Daoy (cell line): ENCODE measurements at places on chromosomes 16 and 17. TPM values are rescaled to one million over a fixed set of nuclear protein-coding genes. Genes with fewer than 3 reads are reported as not detected.

DNA sequence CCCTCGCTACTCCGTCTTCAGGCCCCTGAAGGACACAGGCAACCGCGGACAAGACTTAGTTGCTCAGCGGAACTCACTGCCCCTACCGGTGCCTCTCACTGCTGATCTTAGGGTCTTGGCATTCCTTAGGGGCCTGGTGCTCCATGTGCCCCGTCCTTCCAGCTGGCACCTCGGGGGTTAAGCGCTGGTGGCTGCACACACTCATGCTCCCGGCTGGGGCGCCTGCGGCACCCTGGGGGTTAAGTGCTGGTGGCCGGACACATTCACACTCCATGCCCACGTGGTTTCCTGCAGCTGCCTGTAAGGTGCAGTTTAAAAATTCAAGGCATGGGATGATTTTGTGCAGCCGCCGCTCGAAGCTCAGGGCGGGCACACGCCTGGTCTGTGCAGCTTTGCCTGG, 45.1 kb downstream of the BAIAP2 start:
- no peak for DNase-seq

- no peak for DNase-seq
Observed at GRCh38 chr17:42414704-42415409, 8.2 kb downstream of the CAVIN1 start.

- no peak for DNase-seq
Observed at GRCh38 chr16:30622455-30623032, 12.4 kb upstream of the ZNF689 start.

- no peak for DNase-seq
Observed at GRCh38 chr17:74641224-74641957, 17.9 kb upstream of the CD300E start.

GRCh38 chr17:74579900-74580299, 12.2 kb downstream of the CD300LD start:
- DNase-seq: no peak

- DNase-seq: no peak
Observed at GRCh38 chr17:78394209-78394608, 15.8 kb downstream of the PGS1 start.

DNA sequence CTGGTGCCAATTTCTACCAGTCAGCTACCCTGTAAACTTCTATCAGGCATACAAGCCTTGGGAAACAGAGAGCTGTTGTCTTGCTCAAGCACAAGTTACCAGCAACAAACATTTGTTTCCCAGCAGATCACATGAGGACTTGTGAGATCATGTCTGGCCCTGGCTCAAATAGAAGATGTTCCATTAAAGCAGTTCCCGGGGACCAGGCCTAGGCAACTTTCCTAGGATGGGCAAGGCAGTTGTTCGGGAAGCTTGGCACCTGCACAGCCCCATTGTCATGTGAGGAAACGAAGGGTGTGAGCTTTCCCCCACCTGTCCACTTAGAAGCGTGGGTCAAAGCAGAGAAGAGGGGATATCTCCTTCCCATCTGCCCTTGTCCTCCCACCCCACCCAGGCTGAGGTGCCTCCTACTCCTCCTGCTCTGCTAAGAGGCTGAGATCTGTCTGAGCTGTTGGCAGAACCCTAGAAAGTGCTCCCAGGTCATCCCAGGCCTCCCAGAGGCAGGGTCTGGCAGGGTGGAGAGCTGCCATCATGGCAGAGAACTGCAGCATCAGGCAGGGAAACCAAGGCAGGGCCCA, 11.2 kb upstream of the SLC47A2 start:
- DNase-seq: no peak

DNA sequence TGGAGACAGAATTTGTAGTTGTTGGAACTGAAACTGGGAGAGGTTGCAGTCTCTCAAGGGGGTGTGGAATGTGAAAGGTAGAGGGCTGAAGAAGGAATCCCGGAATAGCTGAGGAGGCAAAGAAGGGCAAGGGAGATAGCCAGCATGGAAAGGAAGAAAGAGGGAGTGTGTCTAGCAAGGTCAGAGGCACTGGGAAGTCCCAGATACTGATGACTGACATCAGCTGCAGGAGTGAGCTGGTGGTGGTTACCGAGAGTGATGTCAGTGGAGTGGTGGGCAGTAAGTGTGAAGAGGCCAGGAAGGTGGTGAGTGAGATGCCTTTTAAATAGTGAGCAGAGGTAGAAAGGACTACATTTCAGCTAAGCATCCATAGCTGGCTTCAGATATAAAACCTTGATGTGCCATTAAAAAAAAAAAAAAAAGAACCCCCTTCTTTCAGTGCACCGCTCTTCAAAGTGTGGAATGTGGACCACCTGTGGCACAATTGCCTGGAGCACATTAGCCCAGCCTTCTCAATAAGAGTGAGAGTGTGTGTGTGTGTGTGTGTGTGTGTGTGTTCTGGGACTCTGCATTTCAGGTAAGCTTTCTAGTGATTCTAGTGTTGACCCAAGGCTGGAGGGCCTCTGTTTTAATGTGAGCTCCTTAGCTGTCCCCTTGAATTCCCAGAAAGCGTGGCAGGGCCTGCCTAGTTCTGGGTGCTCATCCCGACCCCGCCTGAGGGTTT, 8.5 kb downstream of the PRMT7 start:
- DNase-seq: no peak

Gene TMC7
- 1.3 and 1.9 TPM in 2 replicates for total RNA-seq

- DNase-seq: no peak
Observed at GRCh38 chr16:8641671-8642070, 20.2 kb downstream of the METTL22 start.

- no peak for DNase-seq
Observed at GRCh38 chr16:5852151-5852550, 754.6 kb upstream of the EEF2KMT start.

DNA sequence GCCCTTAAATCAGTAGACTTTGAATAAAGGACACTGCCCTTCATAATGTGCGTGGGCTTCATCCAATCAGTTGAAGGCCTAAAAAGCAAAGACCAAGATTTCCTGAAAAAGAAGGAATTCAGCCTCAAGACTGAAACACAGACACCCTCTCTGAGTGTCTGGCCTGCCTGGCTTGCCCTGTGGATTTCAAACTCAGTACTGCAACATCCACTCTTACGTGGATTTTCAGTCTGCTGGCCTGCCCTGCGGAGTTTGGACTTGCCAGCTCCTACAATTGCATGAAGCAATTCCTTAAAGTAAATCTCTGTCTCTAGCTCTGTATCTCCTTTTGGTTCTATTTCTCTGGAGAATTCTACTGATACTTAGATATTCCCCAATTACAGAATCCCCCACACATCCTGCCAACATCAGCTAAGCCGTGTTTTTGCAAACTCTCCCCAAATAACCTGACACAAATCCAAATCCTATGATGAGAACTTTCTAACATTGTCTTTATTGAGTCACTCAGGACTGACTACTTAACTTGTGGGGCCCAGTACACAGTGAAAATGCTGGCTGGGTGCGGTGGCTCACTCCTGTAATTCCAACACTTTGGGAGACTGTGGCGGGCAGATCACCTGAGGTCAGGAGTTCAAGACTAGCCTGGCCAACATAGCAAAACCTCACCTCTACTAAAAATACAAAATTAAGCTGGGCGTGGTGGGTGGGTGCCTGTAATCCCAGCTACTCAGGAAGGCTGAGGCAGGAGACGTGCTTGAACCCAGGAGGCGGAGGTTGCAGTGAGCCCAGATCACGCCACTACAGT, 7.2 kb upstream of the TNFRSF17 start:
- DNase-seq: no peak

DNA sequence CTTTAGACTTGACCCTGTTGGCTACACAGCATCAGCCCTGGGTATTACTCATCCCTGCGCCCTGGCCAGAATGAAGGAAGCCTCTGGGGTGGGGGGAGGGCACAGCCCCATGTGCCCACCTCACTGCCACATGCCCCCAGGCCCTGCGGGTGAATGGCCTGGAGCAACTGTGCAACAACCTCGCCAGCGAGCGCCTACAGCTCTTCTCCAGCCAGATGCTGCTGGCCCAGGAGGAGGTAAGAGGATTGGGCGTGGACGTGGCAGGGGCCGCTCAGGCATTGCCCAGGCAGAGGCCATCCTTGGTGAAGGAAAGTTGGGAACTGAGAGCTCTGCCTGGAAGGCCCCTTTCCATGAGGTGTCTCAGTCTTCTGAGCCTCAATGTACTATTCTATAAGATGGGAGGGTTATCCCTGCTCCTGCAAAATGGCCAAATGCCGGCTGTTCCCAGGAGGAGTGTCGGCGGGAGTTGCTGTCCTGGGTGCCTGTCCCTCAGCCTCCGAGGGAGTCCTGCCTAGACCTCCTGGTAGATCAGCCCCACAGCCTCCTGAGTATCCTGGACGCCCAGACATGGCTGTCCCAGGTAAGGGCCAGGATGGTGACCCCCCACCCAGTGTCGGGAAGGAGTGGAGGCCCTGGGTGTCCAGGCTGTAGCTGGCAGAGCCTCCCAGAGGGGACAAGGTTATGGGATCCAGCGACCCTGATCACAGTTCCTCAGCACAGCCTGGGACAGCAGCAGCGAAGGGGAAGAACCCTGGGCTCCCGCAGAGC, 8.9 kb downstream of the MYO15B start:
- DNase-seq: no peak

- DNase-seq: no peak
Observed at GRCh38 chr16:89402962-89403361, 87.4 kb downstream of the ANKRD11 start.

DNA sequence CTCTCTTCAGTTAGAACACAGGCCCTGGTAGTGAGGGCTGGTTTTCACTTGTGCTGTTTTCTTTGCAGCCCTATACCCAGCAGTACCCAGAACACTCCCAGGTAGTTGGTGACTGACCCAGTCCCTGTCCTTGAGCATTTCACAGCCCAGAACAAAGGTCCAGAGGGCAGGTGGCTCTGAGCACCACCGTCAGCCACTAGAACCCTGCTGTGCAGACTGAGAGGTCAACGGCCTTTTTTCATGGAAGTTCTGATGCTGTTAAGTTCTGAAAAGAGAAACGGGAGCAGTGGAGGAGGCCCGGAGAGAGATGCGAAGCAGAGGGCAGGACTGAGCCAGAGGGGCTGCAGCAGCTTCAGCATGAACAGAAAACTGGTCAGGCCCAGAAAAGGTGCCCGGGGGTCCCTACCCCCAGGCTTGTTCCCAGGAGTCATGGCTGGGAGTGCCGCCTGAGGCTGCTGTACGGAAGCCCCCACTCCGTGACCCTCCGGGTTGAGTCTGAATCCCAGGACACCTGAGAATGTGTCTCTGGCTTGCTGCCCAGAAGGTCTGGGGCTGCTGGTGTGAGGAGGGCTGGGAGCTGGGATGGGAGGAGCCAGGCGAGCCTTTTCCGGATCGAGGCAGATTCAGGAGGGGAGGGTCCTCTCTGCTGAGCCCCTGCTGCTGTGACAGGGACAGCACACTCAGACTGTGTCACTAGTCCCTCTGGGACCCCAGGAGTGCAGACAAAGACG, 8.7 kb downstream of the ZNF276 start:
- DNase-seq: no peak

- no peak for DNase-seq
Observed at GRCh38 chr16:3576211-3576610, 992 bp downstream of the NLRC3 start.

Gene TEKT1
- total RNA-seq: not detected in 2 replicates

Gene CCL11
- not detected in 2 replicates for total RNA-seq

DNA sequence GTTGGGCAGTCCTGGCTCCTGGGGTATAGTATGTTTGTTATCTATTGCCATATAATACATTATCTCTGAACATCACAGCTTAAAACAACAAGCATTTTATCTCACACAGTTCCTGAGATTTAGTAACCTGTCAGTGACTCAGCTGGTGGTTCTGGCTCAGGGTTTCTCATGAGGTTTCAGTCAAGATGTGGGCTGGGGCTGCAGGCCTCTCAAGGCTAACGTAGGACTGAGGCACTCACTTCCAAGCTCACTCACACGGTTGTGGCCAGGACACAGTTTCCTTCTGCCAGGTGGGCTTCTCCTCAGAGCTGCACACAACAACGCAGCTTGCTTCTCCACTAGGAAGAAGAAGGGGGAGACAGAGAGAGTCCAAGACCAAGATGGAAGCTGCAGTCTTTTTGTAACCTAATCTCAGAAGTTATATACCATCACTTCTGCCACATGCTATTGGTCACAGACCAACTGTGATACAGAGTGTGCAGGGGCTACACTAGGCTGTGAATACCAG, 10.3 kb upstream of the MED13 start:
- peak; percentile 70 for DNase-seq

DNA sequence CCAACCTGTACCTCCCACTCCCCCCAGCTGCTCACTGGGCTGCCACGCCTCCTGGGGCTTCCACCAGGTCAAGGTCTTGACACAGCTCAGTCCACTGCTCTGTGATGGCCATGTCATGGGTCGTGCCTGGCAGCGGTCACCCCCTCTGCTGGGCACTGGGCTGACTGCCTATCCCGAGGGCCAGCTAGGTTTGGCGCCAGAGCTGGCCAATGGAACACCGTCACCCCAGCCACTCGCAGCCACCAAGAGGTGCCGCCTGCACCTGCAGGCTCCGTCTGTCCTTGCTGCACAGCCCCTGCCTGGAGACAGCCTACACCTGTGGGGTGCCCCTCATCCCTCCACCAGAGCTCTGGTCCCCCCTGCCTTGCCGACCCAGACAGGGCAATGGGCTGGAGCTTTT, 4.5 kb upstream of the RAB40C start:
- no peak for DNase-seq

DNA sequence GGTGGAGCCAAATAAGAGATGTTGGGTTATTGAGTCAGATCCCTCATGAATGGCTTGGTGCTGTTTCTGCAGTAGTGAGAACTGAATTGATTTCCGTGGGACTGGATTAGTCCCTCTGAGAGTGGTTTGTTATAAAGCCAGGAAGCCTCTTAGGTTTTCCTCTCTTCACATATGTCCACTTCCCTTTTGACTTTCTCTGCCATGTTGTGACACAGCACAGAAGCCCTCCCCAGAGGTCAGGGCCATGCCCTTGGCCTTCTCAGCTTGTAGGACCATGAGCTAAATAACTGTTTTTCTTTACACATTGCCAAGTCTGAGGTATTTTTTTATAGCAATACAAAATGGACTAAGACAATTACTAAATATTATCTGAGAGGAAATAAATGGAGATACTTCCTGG, 10.3 kb upstream of the HAPSTR1 start:
- DNase-seq: no peak
